ENCODE measurements at places on chromosomes 12 and 14.

GRCh38 chr12:91111366-91112325, at the start of gene LUM:
Gene LUM (minus strand): TSS chr12:91111494. CDS start chr12:91108979, 2,515 bp downstream.
- DNase-seq: no peak

- DNase-seq: no peak
Measured at GRCh38 chr12:27107986-27108385, 25.6 kb upstream of the C12orf71 start.

- no peak for DNase-seq
Measured at GRCh38 chr14:89503431-89503996, 86.5 kb upstream of the FOXN3 start.

DNA sequence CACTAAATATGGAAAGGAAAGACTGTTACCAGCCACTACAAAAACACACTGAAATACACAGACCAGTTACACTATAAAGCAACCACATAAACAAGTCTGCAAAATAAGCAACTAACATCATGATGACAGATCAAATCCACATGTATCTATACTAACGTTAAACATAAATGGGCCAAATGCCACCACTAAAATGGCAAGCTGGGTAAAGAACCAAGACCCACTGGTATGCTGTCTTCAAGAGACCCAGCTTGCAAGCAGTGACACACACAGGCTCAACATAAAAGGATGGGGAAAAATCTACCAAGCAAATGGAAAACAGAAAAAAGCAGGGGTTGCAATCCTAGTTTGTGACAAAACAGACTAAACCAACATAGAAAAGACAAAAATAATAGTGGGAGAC, 260.9 kb upstream of the SSTR1 start:
- no peak for DNase-seq

GRCh38 chr14:65470404-65470880, 57.9 kb downstream of the FUT8 start:
- no peak for DNase-seq

DNA sequence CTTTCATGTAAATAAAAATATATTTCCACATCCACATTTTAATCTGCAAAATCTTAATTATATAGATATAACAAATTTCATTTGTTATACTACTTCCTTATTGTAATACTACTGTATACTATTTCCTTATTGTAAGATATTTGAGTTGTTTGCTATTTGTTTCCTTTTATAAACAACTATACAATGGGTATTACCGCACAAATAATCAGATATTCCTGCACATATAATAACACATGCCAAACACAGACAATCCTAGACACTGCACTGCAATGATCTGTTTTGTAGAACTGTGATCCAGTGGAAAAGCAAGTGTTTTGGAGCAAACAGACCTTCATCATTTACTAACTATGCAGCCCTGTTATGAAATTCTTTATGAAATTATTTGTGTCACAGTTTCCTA, 30.5 kb downstream of the PRKD1 start:
- no peak for DNase-seq

DNA sequence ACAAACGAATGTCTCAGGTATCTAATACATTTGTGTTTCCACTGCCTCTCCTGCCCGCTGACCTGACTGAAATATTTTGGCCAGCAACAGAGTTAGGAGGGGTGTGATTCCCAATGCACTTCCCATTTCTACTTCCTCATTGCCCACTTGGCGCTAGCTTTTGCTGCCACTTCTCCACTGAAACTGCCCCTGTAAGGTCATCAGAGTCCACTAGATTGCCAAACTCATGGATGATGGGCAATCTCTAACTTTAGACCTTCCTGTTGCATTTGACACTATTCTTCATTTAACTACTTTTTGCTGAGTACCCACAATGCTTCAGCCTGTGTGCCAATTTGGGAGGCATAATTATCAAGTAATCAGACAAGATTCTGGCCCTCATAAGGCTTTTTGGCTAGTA, 40.8 kb downstream of the GPR65 start:
- DNase-seq: no peak

GRCh38 chr12:51922762-51923505, 15.6 kb downstream of the ACVRL1 start:
- no peak for DNase-seq

DNA sequence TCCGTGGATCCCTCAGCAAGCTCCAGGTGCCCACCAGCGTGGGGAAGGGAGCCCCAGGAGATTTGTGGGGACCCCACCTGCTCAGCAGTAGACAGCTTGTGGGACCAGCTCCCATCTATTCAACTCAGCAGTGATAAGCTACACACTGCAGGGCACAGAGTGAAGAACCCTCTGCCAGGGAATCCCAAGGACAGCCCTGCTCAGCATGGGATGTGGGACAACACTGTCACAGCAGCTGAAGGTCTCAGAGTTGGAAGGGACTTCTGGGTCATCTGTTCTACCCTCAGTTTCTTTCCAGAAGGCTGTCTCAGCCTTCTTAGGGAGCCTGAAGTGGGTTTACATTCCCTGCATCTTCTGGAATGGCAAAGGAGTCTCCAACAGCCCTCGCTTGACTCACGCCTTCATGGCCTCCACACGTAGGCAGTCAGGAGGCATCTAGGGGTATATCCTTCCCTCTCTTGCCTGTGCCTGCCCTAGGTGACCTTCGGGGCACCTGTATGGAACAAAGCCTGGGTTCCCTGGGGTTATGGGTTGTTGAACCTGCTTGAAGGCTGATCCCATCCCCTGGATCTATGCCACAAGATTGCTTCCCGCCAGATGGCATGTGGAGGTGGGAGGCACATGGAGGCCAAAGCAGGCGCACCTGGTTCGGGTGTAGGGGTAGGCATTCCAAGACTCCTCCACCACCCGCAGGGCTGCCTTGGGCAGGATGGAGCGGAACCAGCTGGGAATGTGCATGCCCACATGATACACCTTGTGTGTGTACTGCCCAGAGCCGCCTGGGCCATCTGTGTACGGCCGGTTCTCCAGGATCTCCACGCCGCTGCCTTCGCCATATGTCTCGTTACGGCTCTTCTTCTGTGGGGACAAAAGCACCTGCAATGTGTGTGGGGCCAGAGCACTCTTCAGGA, 33.0 kb downstream of the ARL6IP4 start:
- no peak for DNase-seq

GRCh38 chr14:101027291-101027690, 123.8 kb upstream of the RTL1 start:
- DNase-seq: no peak

DNA sequence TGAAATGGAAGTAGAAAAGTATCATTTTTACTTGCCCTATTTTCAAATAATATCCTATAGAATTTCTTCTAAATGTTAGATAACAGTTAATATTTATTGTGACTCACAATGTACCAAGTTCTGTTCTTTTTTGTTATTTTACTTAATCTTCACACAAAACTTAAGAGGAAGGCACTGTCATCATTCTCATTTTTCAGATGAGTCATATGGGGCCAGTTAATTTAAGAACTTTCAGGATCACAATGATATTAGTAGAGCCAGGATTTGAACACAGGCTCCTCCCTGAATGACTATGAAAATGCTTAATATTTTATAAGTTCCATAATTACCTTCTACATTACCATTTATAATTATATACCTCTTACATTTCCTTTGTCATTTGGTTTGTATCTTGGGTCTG, 10.4 kb upstream of the TMEM260 start:
- no peak for DNase-seq

DNA sequence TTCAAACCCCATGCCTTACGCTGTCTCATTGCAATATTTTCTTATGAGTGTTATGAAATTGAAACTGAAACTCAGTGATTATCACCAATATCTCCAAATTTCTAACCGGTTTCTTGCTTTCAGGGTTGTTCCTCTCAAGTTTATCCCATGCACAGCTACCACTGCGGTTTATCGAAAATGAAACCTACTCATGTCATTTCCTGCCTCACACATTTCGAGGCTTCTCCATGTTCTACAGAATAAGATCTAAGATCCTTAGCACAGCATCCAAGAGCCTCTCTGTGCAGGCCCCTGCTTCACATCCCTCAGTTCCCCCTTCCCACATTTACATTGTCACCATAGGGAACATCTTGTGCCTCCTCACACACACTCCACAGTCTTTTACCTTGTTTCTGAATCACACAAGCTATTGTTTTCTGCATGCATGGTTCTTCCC, 45.5 kb upstream of the FAR2 start:
- DNase-seq: no peak

GRCh38 chr12:1936406-1937320, 18.2 kb upstream of the CACNA2D4 start:
- DNase-seq: peak; percentile 73

GRCh38 chr12:95838125-95838524, 20.6 kb upstream of the SNRPF start:
- peak; percentile 77 for DNase-seq

- peak; percentile 11 for DNase-seq
Measured at GRCh38 chr12:59808317-59808910, 212.6 kb downstream of the SLC16A7 start.

DNA sequence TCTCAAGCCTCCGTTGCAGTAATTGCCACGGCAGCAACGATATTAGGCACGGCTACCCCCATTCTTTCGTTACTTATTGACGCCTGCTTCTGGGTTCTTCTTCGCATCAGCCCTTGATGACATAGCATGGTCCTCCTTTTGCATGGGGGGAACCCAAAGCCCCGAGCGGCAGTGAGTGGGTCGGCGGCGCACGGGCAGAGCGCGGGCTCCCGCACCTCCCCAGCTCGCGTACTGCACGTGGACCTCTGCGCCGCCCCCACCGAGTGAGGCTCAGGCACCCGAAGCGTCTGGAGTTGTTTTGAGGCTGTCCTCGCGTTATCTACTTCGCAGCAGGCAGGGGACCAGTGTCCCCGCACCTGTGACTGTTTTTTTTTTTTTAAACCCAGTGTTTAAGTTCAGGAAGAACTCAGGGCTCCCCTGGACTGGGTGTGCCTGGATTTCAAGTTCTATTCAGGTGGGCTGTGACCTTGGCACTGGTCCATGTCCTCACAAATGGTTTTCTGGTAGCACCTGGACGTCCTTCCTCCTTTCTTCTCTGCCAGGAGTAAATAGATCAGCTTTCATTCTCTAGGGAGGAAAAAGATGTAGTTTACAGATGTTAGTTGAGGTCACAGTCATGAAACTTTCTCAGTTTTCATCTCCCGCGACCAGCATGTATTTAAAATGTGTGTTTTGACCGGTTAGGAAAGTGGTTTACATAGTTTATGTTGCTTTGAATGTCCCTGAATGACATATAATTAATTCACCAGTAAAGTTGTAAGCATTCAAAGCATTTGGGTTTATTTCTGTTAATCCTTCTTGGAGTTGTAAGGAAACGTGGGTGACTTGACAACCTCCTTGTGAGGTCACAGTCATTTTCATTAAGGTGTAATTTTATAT, 1.4 kb upstream of the FOXN4 start:
- peak; percentile 62 for DNase-seq

DNA sequence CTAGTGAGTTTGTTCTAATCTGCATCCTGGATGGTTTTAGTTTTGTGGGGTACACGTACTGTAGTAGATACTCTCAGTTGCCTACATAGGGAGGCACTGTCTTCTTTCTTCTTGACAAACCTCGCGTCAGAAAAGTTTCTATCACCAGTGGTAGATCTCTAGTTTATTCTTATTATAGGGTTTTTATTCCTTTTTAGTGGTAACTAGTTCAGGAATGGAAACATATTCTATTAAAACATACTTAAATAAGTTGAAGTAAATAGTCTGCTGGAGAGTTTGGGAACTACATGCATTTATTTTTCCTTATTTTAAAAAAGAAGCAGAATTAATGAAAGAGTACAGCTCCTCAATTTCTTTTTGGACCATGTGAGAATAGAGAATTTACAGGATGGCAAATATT, 33.6 kb upstream of the OR9K2 start:
- no peak for DNase-seq

GRCh38 chr14:32813401-32813800, 125.3 kb upstream of the NPAS3 start:
- no peak for DNase-seq

- DNase-seq: no peak
Measured at GRCh38 chr12:130858084-130858483, 13.8 kb upstream of the RAN start.

DNA sequence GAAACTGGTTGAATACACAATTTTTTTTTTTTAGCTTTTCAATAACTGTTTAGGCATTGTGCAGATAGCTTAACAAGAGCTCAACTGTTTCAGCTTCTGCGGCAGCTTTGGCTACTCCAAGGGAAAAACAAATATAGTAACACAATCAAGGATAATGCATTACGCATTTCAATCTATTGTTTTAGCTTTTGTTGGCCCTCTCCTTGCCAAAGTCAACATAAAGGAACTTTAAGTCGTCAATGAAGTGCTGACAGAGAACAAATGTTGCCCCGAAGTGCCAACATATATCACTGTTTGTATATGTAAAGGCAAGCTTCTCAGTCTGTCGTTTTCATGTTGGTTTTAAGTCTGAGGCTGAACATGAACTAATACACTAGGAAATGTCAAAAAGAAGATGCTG, 1087.4 kb upstream of the FLRT2 start:
- peak; percentile 13 for DNase-seq

GRCh38 chr14:24068711-24069410, 2.5 kb upstream of the CPNE6 start:
- no peak for DNase-seq

GRCh38 chr14:36315159-36315853, 5.1 kb downstream of the MBIP start:
- no peak for DNase-seq

DNA sequence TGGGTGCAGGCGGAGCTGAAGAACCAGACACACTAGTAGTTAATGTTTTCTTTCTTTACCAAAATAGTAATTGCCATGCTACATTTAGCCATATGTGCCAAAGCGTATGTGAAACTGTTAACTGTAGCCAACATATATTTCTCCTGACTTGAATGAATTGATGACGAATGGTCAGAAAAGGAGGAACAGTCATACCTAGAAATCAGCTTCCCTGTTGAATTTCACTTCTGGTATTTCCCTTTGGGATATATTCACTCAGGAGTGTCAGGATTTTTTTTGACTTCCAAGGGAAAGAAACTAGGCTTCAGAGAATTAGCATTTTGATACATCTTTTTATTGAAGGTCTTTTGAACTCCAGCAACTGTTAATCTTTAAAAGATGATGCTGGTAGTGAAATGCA, 87.0 kb downstream of the ERC1 start:
- DNase-seq: no peak
